ENCODE measurements at places on chromosomes 11 and 22. TPM values are rescaled to one million over a fixed set of nuclear protein-coding genes. Genes with fewer than 3 reads are reported as not detected.

DNA sequence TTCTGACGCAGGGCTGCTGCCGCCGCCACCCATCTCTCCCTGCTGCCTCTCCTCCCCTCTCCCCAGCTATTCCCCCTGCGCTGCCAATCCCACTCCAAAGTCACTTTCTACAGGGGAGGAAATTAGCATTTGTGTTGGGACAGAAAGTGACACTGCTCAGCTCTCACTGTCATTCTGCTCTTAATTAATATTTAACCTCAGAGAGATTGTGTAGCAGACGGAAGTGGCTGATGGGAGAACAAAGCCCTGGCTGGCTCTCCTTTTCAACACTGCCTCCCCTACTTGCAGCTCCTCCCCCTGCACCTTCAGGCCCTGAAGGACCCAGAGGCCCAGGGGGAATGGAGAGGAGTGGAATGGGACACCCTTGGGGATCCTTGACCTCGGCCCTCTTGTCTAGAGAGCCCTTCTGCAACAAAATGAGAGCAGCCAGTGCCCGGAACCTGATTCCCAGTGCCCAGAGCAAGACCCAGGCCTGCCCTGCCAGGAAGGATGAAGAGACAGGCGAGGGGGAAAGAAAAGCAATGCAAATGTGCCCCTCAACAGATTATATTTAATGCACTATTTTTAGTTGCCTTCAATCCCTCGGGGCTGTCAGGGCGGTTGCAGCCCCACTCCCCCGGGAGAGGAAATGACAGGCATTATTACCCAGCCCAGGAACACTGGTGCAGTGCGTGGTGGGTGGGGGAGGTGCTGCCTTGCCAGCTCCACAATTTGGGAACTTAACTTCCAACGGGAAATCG, 14.6 kb upstream of the NRGN start:
- peak; percentile 58 for DNase-seq
- H3K36me3 ChIP-seq, result no peaks in the 10 kb centered on the region
- peak overlapping the region; percentile 38 for H3K27ac ChIP-seq
- no peak overlapping the region for H3K4me3 ChIP-seq
- H3K4me1 ChIP-seq, result peaks cover 5% of the 10 kb centered on the region

GRCh38 chr11:127059286-127059685, 58.7 kb upstream of the KIRREL3 start:
- no peak overlapping the region for H3K4me3 ChIP-seq
- no peak overlapping the region for H3K27ac ChIP-seq
- no peaks in the 10 kb centered on the region for H3K27me3 ChIP-seq
- DNase-seq, result no peak
- H3K4me1 ChIP-seq, result no peaks in the 10 kb centered on the region

DNA sequence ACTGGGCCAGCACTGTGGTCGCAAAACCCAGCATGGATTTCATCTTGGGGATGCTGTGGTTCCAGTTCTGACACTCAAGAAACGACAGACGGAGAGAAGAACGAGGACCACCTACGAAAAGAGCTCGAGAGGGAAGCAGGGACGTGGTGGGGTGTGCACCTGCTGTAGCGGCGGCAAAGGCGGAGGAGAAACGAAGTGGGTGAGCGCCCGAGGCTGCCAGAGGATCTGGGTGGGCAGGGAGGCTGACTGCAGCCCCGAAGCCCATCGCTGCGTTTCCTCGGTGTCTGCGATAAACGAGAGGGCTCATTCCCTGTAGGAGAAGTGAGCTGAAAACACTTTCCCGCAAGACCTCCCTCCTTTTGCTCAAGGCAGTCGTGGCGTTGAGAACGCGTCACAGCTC, 246.1 kb downstream of the OR4C45 start:
- DNase-seq, result no peak
- H3K4me3 ChIP-seq, result no peak overlapping the region
- H3K36me3 ChIP-seq, result no peaks in the 10 kb centered on the region
- no peaks in the 10 kb centered on the region for H3K27me3 ChIP-seq
- H3K4me1 ChIP-seq, result no peaks in the 10 kb centered on the region

DNA sequence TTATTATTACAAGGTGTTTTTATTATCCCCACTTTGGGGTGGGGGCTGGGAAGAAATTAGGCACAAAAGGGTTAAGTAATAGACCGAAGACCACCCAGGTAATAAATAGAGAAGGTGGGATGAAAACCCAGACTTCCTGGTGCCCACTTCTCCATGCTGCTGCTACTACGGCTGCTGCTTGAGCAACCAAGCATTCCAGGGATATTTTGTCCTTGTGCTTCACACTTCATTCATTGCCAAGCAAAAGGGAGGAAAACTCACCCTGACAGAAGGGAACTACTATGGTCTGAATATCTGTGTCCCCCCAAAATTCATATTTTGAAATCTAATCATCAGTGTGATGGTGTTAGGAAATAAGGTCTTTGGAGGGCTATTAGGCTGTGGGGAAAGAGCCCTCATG, 470.9 kb upstream of the API5 start:
- no peak overlapping the region for H3K4me3 ChIP-seq
- no peaks in the 10 kb centered on the region for H3K27me3 ChIP-seq
- H3K27ac ChIP-seq, result no peak overlapping the region
- no peak for DNase-seq
- no peaks in the 10 kb centered on the region for H3K4me1 ChIP-seq

- no peaks in the 10 kb centered on the region for H3K36me3 ChIP-seq
- no peak overlapping the region for H3K27ac ChIP-seq
- no peak overlapping the region for H3K4me3 ChIP-seq
- no peak for DNase-seq
These were observed 555.8 kb downstream of the BRD1 start for GRCh38 chr22:49271831-49272230.

- H3K27me3 ChIP-seq, result no peaks in the 10 kb centered on the region
- H3K27ac ChIP-seq, result no peak overlapping the region
- no peak overlapping the region for H3K4me3 ChIP-seq
- no peaks in the 10 kb centered on the region for H3K4me1 ChIP-seq
These were observed 10.5 kb downstream of the CLMP start for GRCh38 chr11:123184531-123184930.

Gene NOL12
- total RNA-seq, result 48.4 TPM
